ENCODE measurements at places on chromosomes 3 and 15.

DNA sequence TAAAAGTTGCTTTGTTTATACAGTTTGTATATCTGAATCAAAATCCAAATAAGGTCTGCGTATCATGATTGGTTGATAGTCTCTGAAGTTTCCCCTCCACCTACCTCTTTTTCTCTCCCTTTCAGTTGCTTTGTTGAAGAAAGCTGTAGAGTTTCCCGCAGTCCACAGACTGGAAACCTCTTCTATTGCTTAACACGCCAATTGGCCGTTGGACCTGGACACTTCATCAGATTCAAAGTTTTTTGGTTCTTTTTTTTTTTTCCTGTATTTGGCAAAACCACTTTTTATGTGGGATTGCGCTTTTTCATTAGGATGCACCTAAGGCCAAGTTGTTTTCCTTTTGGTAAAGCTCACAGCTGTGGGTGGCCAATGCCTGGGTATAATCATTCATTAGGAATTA lies 14.5 kb upstream of the TM4SF1 start:
- DNase-seq: no peak

- DNase-seq: no peak
These were observed 3.4 kb downstream of the B4GALT4 start for GRCh38 chr3:119237299-119237698.

- no peak for DNase-seq
These were observed 424.6 kb upstream of the GBE1 start for GRCh38 chr3:82186017-82186416.

GRCh38 chr3:30984855-30985749 lies 90.6 kb upstream of the GADL1 start:
- no peak for DNase-seq

All from HS-5 (cell line).